GM23248 (cell line): ENCODE measurements at places on chromosomes 5 and 9.

DNA sequence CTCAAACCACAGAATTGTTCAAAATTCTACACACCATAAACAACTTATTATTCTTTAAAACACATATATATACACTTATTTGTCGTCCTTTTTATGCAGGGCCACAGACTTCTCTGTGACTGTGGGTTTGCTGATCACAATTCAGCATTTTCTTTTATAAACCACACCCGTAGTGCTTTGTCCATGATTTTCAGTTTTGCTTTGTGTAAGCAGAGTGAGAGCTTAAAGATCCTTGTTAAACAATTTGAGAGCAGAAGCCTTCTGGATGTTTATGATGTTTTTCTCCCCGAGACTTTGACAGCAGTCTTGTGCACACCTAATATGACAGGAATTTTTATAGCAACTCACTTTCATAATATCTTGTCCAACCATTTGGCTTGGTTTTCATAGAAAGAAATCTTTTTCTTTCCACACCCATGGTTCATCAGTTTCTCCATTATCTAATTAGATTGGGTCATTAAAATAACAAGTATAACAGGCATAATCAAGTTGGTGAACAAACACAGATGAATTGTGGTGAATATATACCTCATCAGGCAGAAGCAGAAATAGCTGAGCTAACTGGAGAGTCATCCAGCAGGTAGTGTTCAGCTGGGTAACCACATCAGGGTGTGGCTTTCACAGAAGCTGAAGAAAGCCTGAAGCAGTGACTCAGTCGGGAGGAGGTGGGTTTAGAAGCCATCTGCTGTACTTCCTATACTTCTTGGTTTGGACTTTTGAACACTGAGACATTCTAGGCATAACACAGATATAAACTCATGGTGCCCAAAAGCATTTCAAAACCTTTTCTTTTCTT lies 232.8 kb downstream of the DOCK8 start:
- peak; percentile 48 for DNase-seq

GRCh38 chr9:109705515-109705914 lies 74.5 kb upstream of the PALM2AKAP2 start:
- peak; percentile 69 for DNase-seq

GRCh38 chr5:84383816-84384603 lies 670 bp downstream of the EDIL3 start:
- peak; percentile 70 for DNase-seq

DNA sequence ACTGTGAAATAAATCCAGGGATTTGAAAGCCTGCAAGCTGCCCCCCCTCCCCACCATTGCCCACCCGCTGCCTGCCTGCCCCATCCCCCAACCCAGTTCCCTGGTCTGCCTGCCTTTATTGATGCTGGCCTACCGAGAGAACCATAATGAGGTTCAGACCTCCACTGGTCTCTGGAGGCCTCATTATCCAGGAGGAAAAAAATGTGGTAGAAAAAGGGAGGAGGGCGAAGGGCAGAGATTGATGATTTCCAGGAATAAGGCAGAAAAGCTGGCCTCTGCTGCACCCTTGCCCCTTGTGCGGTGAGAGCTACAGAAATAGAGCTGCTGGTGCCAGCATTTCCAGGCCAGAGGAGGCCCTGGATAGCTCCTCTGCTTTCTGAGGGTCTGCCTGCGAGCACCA lies 216.1 kb downstream of the PAPPA start:
- DNase-seq = no peak

- peak; percentile 96 for DNase-seq
These were observed 219.1 kb downstream of the MED10 start for GRCh38 chr5:6158974-6159831.

DNA sequence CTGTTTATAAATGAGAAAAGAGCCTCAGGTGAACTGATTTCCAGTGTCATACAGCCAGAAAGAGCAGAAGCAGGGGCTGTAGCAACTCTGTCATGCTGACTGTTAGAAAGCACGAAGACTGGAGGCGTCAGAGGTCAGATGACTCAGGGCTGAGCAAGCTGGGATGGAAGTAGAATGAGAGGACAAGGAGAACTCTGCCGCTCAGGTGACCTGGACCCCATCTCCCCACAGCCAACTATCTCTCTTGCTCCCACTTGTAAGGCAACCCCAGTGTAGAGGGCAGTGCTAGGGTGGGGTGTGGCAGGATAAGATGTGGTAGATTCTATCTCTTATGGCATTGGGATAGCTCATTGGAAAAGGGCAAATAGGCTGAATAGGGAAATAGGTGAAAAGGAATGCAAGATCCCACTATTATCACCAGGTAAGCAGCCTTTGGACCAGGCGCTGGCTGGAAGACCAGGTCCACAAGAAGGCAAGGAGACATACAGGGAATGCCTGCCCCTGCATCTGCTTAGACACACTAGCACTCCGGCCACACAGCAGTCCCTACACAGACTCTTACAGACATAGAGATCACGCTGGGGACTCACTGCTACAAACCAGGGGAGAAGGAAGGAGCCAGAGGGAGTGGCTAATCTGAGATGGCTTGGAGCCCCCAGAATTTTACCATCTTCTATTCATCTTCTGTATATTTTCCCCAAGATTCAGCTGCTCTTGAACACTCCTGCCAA lies 21.2 kb upstream of the LOX start:
- peak; percentile 94 for DNase-seq

DNA sequence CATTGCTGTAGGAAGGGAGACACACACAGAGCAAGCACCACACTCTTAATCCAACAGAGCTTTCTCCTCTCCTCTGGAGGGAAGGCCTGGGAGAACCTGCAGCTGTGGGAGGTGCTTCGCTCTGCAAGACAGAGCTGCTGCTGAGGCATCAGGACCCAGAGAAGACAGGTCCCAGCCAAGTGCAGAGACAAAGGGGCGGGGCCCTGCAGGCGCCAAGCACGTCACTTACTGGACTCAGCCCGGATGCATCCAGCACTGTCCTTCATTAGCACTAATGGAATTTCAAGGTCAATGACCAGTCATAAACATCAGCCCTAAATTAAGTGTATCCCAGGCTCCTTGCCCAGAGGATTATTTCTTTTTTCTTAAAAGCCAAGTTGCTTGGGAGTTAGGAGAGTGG lies 337.1 kb upstream of the PANK3 start:
- peak; percentile 70 for DNase-seq

- DNase-seq = no peak
These were observed 100.3 kb upstream of the ELAVL2 start for GRCh38 chr9:23926368-23926767.

DNA sequence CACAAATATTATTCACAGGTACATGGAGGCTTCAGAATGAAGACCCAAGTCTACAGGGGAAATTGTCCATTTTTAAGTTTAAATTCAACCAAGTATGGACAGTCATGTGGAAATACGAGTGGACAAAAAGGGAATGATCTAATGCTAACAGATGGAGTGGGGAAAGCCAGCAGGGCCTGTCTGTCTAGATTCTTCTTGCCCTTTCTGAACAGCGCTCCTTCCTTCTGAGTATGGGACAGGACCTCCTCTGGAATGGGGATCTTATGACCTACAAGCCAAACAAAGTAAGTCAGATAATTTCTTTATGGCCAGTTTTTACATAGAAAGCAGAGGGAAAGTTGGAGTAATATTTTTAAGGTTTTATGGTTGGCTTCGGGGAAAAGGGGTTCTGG lies 119.8 kb upstream of the NEK6 start:
- DNase-seq = no peak

- peak; percentile 95 for DNase-seq
These were observed 160.9 kb downstream of the GIN1 start for GRCh38 chr5:102959055-102959454.

GRCh38 chr9:136488247-136489214 lies 5.7 kb upstream of the SEC16A start:
- DNase-seq = peak; percentile 54

DNA sequence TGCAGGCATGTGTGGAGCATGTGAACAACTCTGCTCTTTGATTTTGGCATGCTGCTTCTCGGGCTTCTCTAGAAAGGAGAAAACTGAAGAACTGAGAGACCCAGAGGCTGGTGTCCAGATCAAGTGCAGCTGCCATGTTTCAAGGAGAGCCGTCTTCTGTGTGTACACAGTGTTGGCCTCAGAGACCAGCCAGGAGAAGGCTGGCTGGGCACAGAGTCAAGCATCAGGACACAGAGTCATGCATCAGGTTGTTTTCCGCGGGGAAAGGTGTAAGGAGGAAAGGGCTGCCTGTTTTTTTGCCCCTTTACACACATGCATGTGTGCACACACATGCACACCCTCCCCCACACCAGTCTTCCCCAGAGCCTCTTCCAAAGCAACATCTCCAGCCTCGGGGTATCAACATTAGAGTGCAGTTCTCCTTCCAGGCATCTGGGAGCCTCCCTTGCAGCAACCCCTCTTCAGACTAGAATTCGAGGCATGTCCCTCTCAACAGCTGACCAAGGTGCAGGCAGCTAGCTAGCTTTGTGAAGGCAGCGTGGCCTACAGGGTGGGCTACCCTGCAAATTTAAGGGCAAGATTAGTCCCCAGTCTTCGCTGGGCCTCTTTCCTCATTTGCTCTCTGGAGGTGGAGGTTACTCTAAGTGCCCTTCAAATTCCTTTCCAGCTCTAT lies 180.9 kb downstream of the AOPEP start:
- no peak for DNase-seq

- peak; percentile 55 for DNase-seq
These were observed 3.2 kb downstream of the HNRNPH1 start for GRCh38 chr5:179620293-179620692.

GRCh38 chr9:129507805-129508204 lies 113.1 kb downstream of the C9orf50 start:
- DNase-seq = no peak

- DNase-seq = no peak
These were observed 96.5 kb downstream of the PRRT1B start for GRCh38 chr9:131641618-131642495.

DNA sequence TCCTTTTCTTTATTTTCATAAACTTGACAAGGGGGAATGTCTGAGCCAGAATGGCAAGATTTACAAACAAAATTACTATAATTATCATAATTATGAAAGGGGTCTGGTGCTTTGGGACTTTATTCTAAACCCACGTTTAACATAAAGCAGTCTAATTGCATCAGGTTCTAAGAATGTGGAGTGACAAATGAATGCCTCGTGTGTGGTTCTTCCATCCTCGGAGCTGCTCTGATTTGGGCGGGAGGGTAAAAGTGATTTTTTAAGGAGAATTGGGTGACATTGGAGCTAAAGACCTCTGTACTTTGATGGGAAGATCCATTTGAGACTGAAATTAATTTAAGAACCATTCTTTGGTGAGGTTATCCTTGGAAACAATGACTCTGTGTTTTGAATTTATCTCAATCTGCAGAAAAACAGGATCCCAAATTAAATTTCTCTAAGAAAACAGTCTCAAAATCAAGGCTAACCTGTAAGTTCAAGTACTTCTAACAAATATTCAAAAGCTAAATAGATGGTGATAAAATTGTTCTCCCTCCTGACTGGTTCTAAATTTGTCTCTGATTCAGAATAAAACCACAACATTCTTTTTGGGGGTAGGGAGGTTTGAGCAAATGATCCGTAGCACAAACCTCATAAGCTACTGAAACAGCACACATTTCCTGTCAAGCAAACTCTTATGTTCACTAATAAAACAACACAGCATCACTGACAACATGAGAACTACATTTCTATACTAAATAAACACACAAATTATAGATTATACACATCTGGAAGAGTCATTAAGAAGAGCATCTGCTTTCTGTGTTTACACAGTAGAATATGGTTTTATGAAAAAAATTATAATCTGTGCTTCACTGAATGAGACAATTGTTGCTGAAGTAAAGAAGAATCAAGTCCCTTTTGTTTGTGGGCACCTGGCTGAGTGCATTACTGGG lies 85.5 kb downstream of the DCP2 start:
- DNase-seq = peak; percentile 77

GRCh38 chr9:124809211-124809610 lies 32.3 kb downstream of the OLFML2A start:
- no peak for DNase-seq

DNA sequence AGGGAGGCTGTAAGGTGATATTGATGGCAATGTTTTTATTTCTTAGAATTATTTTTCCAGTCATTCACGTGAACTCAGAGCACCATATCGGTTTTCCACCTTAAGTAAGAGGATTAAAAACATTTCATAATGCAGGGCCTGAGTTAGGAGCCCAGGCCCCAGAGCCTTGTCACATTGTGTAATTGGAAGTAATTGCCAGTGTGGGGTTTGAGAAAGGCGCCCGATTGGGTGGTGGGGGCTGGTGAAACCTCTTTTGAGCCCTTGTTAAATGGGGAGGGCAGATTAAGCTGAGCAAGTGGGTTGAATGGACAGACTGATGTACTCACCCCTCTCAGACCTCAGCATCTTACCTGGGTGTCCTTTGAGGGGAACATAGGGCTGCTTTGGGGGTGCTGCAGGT lies 116.7 kb upstream of the PITX1 start:
- no peak for DNase-seq

DNA sequence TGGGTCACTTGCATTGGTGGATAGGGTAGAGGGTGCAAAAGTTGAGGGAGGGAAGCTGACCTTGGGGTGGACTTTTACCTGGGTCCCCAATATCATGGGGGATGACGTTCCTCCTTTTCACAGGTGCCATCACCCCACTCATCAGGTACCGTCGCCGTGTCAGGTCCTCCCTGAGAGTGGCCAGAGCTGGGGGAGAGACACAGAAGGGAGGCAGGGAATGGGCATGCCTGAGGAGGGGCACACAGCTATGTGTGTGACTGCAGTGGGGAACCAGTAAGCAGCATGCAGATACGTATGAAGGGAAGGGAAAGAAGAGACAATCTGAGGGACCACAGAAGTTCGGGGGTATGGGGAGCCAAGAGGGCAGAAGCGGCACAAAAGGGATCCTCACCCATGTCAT lies 6.5 kb downstream of the CREB3 start:
- no peak for DNase-seq

- peak; percentile 42 for DNase-seq
These were observed 90.1 kb upstream of the LMX1B start for GRCh38 chr9:126523611-126524111.

DNA sequence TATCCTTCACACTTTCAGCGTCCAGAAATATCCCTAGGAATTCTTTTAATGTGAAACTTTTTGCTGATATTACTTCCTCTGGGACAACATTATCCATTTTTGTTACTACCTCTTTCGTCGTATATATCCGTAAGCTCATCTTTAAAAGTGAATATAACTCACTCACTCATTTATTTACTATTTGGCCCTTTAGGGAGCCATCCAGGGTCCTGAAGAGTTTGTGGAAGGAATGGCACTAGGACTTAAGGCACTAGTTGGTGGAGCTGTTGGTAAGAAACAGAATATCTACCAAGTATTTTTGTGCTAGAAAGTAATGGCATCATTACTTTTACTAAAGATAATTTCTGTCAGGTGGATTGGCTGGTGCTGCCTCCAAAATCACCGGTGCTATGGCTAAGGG lies 192.7 kb downstream of the VPS13A start:
- DNase-seq = no peak

- no peak for DNase-seq
These were observed 195.3 kb downstream of the SEMA6A start for GRCh38 chr5:116379306-116379705.

DNA sequence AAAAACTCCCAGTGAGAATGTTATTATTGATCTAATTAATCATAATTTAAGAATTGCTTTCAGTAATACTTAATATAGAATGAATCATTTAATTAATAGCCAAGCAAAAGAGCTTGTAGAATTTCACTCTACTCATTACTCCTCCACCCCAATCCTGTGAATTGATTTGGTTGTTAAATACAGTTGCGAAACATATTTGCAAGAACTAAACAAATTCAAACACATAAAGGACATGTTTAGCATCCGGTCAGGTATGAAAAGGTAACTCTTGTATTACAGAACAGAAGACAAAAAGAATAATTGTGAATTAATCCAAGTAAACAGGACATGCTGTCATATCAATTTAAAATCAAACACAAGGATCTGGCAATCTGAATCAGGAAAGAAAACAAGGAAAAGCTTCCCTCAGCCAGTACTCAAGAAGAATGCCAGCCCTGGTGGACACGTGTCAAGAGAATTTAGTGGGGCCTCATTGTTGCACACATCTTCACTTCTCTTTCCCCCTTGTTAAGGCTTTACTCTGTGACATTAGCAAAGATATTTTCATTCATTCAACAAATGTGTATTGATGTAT lies 89.4 kb upstream of the SLC12A2 start:
- no peak for DNase-seq
